ENCODE measurements at places on chromosomes 3 and 15.

GRCh38 chr3:41502023-41502422, 302.7 kb downstream of the CTNNB1 start:
- no peak for DNase-seq

DNA sequence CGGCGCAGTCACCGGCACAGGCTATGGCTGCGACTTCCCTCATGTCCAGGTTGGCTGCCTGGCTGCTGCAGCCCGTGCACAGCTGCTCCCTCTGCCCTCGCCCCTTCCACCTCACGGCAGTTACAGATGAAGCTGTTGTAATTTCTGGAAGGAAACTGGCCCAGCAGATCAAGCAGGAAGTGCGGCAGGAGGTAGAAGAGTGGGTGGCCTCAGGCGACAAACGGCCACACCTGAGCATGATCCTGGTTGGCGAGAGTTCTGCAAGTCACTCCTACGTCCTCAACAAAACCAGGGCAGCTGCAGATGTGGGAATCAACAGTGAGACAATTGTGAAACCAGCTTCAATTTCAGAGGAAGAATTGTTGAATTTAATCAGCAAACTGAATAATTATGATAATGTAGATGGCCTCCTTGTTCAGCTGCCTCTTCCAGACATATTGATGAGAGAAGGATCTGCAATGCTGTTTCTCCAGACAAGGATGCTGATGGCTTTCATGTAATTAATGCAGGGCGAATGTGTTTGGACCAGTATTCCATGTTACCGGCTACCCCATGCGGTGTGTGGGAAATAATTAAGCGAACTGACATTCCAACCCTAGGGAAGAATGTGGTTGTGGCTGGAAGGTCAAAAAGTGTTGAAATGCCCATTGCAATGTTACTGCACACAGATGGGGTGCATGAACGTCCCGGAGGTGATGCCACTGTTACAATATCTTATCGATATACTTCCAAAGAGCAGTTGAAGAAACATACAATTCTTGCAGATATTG, 13.2 kb upstream of the GNB4 start:
- DNase-seq: no peak

DNA sequence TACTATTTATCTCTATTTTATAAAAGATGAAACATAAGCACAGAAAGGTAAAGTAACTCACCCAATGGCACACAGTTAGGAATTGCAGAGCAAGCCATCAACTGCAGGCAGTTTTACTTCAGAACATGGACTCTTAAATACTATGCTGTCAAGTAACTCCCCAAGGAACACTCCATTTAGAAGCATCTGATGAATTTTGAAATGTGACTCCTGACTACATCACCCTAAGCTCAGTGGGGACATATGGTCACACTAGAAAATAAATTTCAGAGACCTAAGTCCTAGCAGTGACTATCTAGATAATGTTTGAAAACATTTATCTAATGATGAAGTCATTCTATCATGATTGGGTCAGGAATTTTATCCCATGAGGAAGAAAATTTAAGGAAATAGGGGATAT, 272.8 kb upstream of the ARRDC4 start:
- no peak for DNase-seq

- no peak for DNase-seq
Measured at GRCh38 chr3:37762286-37762685, 99.4 kb upstream of the CTDSPL start.

- DNase-seq: no peak
Measured at GRCh38 chr15:86876387-86876944, 796.8 kb downstream of the AGBL1 start.

Data from GM10248 (cell line).